G401 (cell line): ENCODE measurements at places on chromosomes 2 and 18.

GRCh38 chr2:160390544-160391455 lies 102.8 kb downstream of the RBMS1 start:
- no peak for DNase-seq

DNA sequence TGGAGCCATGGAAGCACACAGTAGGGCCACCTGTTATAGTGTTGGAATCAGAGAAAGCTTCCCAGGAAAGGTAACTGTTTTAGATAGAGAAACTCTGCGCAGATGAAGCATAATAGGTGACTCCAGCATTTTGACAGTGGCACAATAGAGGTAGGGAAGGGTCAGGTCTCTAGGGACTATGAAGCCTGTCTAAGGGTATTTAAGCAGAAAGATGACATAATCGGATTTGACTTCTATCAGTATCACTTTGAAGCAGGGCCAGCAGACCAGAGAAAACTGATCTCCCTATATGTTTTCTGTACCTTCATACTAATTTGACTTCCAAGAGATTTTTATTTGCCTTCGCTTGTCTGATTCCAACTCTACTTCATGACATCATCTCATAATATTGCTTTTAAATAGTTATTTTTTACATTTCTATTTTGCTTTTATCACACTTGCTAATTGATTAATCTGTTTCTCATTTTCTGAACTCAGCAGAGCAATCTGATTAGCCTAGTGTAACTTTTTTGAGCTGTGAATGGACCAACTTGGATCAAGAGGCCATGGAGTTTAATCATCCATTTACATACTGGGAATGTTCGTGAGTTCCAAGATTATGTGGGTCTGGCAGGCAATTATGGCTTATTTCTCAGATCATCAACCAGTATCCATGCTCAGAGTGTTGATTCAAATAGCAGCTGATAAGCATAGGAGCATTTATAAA lies 8.4 kb upstream of the HIBCH start:
- no peak for DNase-seq

DNA sequence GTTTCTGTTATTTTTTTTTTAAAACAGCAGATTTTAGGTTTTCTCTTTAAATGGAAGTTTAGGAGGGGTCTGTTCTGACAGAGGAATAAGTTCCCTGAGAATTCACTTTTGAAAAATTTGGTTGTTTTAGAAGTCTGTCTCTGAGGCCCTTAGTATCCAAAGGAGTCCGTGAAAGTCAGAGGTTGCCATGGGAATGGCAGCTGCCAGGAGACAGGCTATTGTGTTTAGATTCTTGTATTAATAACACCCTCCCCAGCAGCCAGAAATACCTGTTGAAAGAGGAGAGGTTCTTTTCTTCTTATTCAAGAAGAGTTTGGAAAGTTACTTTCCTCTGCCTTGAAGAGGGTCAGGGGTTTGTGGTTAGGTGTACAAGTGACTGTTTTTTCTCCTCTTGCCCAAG lies 29.5 kb downstream of the TNP1 start:
- no peak for DNase-seq

DNA sequence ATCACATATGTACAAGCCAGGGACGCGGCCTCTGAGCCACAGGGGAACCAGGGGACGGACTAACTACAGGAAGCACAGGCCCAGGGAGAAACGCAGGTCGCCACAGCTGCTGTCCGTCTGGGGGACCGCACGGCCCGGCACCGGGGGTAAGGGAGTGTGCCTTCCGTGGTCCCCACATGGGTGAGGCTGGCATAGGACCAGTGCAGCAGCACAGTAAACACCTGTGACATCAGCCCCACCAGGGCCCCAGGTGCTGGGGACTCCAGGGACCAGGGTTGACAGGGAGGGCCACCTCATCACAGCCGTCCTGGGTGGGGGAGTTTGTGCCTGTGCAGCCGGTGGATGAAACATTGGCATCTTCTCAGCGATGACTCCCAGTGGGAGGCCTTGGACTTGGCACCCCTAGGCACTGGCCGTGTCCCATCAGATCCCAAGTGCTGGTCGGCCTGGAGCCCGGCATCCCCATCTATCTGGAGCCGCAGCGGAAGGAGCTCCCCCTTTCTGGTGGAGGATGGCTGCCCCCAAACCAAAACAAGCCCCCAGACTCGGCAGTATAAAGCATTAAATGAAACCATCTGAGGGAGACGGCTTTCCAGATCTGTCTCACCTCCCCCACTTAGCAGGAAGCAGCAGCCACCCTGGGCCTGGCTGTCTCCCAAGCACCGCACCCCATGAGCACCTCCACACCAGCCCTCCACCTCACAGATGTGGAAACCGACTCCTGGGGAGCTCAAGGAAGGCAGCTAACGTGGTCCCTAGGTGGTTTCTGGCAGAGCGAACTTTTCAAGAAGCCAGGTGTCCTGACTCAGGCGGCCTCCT lies 22.5 kb downstream of the AQP12A start:
- DNase-seq, result peak; percentile 63

- DNase-seq, result no peak
These were observed 120.6 kb downstream of the NRP2 start for GRCh38 chr2:205802941-205803340.

GRCh38 chr2:107729440-107729839 lies 97.3 kb upstream of the RGPD4 start:
- DNase-seq, result no peak

GRCh38 chr2:75241696-75242095 lies 42.4 kb upstream of the TACR1 start:
- DNase-seq, result no peak

DNA sequence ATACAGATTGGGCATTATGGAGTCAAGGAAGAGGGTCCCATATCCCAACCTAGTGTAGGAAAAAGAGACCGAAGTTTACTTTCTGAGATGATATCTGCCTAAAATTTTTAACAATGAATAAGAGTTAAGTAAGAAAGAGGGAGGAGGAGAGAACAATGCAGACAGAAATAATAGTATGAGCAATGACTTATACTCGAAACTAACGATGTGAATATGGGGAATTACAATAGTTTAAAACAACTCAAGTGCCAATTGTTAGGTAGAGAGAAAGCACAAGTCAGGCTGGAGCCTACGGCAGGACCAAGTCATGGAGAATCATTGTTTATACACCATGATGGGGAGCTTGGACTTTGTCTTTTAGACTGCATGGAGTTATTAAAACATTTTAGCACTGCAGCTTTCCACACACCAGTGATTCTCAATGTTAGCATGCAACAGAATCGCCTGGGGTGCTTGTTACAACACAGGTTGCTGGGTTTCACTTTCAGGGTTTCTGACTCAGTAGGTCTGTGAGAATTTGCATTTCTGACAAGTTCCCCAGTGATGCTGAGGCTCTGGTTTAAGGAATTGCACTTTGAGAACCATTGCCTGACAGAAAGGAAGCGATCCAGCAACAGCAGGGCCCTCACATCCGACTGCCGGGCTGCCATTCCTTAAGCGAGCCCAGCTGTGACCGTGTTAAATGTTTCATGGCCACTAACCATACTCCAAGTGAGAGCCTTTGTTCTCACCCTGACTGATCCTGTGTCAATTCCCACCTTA lies 511.2 kb downstream of the DCDC2C start:
- no peak for DNase-seq

DNA sequence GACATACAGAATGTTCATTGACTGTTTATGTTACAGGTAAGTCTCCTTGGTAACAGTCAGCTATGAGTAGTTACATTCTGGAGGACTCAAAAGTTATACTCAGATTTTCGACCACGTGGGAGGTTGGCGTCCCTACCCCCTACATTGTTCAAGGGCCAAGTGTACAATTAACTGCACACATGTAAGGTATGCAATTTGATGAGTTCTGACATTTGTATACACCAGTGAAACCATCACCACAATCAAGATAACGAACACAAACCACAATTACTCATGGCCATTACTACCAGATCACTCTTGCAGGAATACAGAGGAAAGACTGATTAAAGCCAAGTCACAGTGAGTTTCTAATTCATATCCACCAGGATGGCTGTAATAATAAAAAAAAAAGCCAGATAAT lies 39.6 kb upstream of the LDLRAD4 start:
- DNase-seq, result no peak

DNA sequence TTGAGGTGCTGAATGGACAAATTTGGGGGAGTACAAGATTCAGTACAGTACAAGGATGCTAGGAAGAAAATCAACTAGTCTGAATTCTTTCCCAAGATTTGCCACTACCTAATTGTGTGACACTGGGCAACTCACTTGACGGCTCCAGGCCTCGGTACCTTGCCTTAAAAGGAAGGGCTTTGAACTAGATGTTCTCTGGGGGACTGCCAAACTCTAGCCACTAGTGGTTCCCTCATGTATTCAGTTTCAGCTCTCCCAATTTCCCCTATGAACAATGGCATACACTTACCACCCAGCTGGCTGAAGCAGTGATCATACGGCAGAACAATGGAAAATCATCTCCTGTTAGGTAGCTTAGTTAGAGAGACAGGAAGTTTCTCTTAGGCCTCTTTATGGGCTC lies 73.4 kb downstream of the VWC2L start:
- DNase-seq, result no peak

DNA sequence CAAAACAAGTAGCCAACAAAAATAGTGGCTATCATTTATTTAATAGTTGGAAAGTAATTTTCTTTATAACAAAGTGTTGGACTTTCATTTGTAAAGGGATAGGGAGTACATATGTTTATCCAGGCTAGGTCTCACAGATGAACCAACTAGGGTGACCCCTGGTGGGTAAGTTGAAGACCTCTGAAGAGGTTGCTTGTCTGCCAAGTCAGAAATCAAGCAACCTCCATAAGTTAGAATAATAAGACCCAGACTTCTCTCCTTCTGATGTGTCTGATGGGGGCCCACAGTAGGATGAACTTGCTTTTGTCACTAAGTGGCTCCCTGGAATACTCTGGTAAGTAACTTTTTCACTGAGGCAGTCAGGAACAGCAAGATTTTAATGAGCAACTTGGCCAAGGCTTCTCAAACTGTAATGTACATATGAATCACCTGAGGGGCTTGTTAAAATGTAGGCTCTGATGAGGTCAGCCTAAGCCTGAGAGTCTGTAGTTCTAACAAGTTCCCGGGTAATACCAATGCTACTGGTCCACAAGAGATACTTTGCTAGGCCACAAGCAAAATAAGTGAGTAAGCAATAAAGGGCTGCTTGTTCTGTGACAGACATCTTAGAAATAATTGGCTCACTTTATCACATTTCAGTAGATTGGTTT lies 319.6 kb downstream of the PIK3C3 start:
- DNase-seq, result no peak

- no peak for DNase-seq
These were observed 6.6 kb downstream of the GKN2 start for GRCh38 chr2:68946117-68946516.

DNA sequence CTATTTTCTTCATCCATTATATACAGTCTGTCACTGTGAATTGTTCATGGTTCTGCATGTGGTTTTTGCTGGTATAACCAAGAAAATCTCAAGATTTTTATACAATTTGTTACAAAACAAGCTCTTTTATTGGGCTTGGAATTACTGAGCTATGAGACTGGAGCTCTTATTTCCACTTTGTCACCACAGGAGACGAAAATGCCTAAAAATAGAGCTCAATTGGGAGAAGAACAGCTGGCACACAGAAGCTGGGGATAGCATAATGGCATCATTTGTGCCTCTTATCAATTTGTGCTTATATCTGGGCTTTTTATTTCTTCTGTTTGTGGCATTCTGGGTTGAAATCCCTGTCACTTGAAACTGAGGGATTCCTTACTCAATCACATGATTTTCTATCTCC lies 219.1 kb downstream of the CALCRL start:
- DNase-seq, result no peak

DNA sequence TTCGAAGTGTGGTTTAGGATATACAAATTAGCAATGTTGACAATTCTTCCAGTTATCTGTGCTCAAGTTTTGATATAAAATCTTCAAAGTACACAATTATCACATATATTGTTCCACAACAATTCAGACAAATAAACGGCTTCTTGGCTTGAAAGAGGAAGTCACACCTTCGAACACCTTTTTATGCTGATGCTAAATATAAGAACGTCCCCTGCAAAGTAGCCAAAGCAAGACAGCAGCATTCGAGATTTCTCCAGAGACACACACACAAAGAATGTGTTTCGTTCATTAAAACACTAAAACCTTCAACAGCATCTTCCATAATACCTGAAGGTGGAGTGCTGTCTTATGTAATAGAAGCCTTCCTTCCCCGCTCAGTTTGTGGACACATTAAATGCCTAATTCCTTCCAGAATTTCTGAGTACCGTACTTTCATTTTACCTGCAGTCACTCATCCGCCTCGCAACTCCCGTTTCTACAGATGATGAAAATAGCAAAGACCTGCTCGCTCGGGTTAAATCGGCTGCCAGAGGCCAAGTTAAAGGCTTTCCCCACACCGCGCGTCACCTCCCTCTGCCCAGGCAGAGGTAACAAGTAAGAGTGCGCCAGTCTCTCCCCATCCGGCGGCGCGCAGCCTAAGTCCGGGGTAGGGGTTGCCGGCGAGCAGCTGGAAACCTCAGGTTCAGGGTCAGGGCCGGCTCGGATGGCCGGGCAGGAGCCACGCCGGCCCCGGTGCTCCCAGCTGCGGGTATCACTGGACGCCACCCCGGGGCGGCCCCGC lies 847 bp downstream of the SERPINE2 start:
- DNase-seq, result peak; percentile 16

DNA sequence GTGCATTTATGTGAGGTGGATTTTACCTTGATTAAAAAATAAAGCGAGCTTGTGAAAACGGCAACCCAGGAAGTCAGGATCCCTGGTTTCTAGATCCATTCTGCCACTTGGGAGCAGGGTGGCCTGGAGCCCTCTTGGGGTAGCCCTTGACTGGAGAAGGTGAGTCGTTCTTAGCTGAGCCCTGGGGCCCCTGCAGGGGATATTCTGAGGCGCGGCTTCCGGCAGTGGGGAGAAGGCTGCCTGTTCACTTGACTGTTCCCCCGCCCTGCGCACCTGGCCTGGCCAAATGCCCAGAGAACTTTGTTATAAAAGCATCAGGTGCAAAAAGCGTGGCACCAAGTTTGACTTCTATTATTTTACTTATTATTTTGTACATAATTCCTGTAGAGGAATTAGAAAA lies 221.9 kb downstream of the DYSF start:
- DNase-seq, result no peak

DNA sequence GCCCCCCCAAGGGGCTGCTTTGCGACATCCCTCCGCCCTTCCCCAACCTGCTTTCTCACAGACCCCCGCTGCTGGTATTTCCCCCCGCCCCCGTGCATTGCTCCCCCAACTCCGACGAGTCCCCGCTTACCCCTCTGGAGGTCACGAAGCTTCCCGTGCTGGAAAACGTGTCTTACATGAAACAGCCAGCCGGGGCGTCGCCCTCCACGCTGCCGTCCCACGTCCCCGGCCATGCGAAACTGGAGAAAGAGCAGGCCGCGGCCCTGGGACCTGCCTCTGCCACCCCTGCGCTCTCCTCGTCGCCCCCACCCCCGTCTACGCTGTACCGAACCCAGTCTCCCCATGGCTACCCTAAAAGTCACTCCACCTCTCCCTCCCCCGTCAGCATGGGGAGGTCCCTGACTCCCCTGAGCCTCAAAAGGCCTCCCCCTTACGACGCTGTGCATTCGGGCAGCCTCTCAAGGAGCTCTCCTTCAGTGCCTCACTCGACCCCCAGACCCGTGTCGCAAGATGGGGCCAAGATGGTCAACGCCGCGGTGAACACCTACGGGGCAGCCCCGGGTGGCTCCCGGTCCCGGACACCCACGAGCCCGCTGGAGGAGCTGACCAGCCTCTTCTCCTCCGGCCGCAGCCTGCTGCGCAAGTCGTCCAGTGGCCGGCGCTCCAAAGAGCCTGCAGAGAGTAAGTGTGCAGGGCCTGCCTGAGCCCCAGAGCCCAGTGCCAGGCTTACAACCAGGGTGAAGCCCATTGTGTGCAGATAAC lies 183.0 kb downstream of the NYAP2 start:
- no peak for DNase-seq

GRCh38 chr18:9810299-9810698 lies 75.5 kb upstream of the TXNDC2 start:
- no peak for DNase-seq
